ENCODE measurements at places on chromosomes 7 and 10. TPM values are rescaled to one million over a fixed set of nuclear protein-coding genes. Genes with fewer than 3 reads are reported as not detected.

- H3K4me1 ChIP-seq, result no peaks in the 10 kb centered on the region
- H3K27ac ChIP-seq, result no peak overlapping the region
- H3K27me3 ChIP-seq, result no peaks in the 10 kb centered on the region
- no peak for DNase-seq
- H3K4me3 ChIP-seq, result no peak overlapping the region
These were observed 311.4 kb upstream of the LRGUK start for GRCh38 chr7:133815611-133816210.

- H3K4me3 ChIP-seq, result peak overlapping the region; percentile 56
- no peak for DNase-seq
- peak overlapping the region; percentile 60 for H3K27ac ChIP-seq
- no peaks in the 10 kb centered on the region for H3K36me3 ChIP-seq
- H3K27me3 ChIP-seq, result no peaks in the 10 kb centered on the region
These were observed 15.2 kb upstream of the DNAAF5 start for GRCh38 chr7:711093-711921.

DNA sequence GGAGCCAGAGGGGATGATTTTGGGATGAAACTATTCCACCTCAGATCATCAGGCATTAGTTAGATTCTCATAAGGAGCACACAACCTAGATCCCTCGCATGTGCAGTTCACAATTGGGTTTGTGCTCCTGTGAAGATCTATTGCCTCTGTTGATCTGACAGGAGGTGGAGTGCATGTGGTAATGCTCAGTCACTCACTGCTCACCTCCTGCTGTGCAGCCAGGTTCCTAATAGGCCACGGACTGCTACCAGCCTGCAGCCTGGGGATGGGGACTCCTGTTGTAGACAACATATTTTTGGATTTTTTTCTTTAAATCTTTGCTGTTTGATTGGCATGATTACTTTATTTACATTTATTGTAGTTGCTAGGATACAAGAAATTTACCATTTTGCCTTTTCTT, 765.0 kb downstream of the INHBA start:
- no peaks in the 10 kb centered on the region for H3K27me3 ChIP-seq
- H3K4me1 ChIP-seq, result no peaks in the 10 kb centered on the region
- no peaks in the 10 kb centered on the region for H3K36me3 ChIP-seq
- no peak overlapping the region for H3K4me3 ChIP-seq

- H3K27ac ChIP-seq, result no peak overlapping the region
- no peaks in the 10 kb centered on the region for H3K36me3 ChIP-seq
- H3K4me3 ChIP-seq, result no peak overlapping the region
- no peaks in the 10 kb centered on the region for H3K27me3 ChIP-seq
- no peaks in the 10 kb centered on the region for H3K4me1 ChIP-seq
These were observed 15.9 kb downstream of the ADCY1 start for GRCh38 chr7:45589915-45590678.

DNA sequence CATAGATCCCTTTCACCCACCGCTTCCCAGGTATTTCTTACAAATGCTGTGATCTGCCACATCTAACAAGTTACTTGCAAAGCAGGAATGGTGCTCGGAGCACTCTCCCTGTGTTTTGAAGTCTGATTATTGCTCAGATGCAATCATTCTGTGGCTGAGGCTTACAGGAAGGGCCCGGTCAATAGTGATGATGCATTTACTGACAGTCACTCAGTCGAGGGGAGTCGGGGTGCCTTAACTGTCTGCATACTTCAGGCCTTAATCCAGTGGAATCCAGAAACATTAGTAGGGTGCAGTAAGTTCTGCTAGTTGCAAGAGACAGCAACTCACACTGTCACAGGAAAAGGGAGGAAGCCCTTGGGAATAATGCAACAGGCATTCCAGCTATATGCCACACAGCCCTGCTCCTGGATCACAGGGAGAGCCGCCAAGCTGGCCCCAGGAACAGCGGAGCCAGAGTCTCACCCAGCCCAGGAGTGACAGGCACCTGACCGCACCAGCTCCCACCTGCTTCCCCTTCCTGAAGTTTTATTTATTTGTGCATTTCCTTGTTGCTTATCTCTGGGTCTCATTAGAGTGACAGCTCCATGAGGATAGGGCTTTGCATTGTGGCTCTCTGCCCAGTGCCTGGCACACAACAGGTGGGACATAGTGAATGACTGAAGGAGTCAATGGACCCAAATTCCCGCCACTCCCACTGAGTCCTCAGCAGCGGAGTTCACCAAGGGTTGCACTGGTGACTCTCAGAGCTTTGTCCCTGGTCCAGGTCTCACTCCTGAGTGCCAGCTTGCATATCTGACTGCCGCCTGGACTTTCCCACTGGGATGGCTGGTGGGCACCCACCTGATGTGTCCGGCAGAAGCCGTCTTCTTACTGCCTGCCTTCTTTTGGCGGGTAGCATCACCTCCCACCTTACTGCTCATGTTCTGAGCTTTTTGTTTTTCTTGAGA, 212.5 kb upstream of the SH2B2 start:
- no peak overlapping the region for H3K27ac ChIP-seq
- no peak overlapping the region for H3K4me3 ChIP-seq
- no peaks in the 10 kb centered on the region for H3K27me3 ChIP-seq
- peaks cover 19% of the 10 kb centered on the region for H3K36me3 ChIP-seq
- H3K4me1 ChIP-seq, result no peaks in the 10 kb centered on the region
- DNase-seq, result no peak

TMEM213 gene
- total RNA-seq, result not detected

Data from vagina (tissue), 2 donors.